ENCODE measurements at places on chromosomes 12 and 14. TPM values are rescaled to one million over a fixed set of nuclear protein-coding genes. Genes with fewer than 3 reads are reported as not detected.
A peak's percentile ranks its signal among the peaks of the same experiment; 100 is the strongest.

DNA sequence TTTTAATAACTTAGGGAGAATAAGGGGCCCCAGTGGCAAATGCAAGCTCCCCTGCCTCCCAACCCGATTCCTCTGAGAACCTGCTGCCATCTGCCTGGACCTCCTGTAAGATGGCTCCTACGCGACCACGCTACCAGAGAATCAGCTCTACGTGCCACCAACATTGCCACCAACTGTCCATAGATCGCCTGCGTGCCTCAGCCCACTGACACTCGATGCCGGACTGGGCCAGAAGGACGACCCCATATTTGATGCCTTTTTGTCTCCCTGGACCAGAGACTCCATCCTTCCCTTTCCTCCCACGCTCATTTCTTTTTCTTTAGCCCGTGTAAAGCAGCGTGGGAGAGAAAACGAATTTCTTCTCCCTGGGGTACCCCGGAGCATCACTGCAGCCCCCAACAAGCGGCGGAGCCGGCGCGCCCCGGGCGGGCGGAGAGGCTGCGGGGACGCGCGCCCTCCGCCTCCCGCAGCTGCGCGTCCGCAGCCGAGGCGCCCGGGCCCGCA, 565 bp upstream of the KLHL42 start:
- no peak for DNase-seq

GRCh38 chr12:122888232-122888752, 7.6 kb downstream of the VPS37B start:
- peak; percentile 87 for DNase-seq

GRCh38 chr14:75428230-75429104, 645 bp downstream of the JDP2 start:
- DNase-seq: peak; percentile 13

DNA sequence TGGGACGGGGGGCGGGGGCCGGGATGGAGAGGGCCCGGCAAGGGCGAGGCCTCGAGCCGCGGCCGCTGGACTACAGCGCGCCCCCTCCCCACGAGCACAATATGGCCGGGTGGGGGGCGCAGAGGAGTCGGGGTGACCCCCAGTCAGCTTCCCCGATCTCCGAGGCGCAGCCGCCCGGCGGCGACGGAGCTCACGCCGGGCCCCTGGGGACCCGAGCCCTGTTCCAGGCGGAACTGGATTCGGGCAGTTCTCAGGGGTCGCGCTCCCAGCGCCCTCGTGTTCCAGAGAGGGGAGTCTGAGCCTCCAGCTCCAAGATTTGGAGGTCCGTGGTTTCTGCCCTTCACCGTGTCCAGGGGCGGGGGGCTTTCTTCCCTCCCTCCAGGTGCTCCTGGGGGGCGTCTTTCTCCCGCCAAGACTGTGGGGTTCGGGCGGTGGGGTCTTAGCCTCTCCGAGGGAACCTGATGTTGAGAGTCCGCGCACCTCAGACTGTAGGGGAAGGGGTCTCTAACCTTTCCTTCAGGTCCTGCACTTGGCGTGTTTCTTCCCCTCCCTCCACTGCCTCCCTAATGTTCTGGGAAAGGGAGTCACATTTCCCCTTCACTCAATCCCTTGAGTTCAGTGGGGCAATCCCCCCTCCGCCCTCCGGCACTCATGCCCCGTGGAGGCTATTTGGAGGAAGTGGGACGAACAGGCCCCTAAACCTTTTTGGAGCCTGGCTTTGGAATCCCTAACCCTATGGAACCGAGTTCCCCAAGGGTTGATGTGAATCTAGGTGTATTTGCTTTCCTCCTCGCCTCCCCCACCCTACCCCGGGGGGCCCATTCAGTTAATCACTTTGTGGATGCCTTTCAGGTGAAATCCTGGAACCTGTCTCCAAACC, 584 bp downstream of the ACVR1B start:
- DNase-seq: peak; percentile 43

DNA sequence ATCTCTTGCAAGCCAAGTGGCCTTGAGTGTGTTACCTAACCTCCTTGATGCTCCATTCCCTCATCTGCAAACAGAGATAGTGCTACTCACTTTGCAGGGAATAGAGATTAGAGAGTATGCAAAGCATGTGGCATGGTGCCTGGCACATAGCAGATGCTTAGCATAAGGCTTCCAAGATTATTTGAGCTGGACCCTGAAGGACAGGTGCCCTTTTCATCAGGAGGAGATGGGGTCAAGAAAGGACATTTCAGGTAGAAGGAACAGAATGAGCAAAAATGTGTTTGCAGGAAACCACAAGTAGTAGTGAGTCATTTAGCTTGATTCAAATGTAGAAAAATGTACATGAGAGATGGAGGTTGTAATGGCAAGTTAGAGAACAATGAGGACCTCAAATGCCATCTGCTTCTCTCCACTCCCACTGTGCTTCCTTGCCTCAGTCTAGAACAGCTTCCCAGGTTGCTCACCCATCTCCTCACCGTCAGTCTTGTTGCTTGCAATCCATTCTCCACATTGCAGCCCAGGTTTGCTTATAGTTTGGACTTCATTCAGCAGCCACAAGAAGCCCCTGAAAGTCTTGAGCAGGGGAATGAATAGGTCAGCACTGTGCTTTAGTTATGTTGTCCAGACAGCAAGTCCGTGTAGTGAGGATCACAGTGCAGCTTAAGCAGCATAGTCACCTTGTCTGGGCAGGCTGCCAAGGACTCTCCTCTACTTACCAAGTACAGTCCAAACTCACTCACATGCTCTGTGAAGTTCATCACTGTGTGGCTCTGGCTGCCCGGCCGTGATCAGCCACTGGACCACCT, 536.3 kb upstream of the CCDC196 start:
- DNase-seq: no peak

DNA sequence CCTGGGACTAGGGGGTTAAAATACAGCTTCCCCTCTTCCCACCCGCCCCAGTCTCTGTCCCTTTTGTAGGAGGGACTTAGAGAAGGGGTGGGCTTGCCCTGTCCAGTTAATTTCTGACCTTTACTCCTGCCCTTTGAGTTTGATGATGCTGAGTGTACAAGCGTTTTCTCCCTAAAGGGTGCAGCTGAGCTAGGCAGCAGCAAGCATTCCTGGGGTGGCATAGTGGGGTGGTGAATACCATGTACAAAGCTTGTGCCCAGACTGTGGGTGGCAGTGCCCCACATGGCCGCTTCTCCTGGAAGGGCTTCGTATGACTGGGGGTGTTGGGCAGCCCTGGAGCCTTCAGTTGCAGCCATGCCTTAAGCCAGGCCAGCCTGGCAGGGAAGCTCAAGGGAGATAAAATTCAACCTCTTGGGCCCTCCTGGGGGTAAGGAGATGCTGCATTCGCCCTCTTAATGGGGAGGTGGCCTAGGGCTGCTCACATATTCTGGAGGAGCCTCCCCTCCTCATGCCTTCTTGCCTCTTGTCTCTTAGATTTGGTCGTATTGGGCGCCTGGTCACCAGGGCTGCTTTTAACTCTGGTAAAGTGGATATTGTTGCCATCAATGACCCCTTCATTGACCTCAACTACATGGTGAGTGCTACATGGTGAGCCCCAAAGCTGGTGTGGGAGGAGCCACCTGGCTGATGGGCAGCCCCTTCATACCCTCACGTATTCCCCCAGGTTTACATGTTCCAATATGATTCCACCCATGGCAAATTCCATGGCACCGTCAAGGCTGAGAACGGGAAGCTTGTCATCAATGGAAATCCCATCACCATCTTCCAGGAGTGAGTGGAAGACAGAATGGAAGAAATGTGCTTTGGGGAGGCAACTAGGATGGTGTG, 1.9 kb downstream of the GAPDH start:
- no peak for DNase-seq

- no peak for DNase-seq
Observed at GRCh38 chr14:57492859-57493258, 798 bp downstream of the CCDC198 start.

GPR84 gene
- total RNA-seq: 0.45 TPM

NRIP2 gene
- total RNA-seq: not detected

GRCh38 chr14:26398616-26399015, 199.2 kb downstream of the NOVA1 start:
- DNase-seq: no peak

GRCh38 chr14:32014057-32014456, 63.0 kb upstream of the ARHGAP5 start:
- no peak for DNase-seq

CCDC38 gene
- 0.63 TPM for total RNA-seq

GRCh38 chr12:26017484-26018211, 59.2 kb downstream of the RASSF8 start:
- peak; percentile 18 for DNase-seq

Data from natural killer cell (primary cell).